Vagina (tissue), 2 donors: ENCODE measurements at places on chromosomes 4 and X.

DNA sequence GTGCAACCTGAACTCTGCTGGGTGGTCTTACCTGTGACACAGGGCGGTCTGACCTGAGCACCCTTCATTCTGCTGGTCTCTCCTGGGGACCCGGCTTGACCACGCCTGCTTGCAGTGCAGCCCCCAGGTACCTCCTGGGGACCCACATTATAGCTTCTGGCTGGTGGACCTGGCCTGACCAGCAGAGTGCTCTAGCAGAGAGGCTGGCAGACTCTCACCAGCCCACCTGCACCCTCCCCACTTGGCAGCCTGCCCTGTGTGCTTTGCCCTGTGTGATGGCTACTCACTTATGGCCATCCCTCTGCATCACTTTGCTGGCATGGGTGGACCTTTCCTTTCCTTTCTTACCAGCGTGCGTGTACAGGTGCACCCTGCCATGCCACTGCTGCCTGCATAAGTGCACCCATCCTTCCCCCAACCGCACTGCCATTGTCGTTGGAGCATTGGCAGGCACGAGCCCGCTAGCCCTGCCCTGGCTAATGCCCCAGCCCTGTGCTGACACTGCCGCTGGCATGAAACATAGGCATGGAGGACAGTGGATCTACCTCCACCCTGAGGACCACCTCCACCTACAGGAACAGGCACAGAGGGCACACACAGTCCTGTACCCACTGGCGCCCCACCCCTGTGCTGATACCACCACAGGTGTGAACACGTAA is 21.5 kb upstream of the H2AZ1 start:
- DNase-seq: no peak

GRCh38 chr4:156238171-156238570 is 284.5 kb upstream of the CTSO start:
- DNase-seq: no peak

DNA sequence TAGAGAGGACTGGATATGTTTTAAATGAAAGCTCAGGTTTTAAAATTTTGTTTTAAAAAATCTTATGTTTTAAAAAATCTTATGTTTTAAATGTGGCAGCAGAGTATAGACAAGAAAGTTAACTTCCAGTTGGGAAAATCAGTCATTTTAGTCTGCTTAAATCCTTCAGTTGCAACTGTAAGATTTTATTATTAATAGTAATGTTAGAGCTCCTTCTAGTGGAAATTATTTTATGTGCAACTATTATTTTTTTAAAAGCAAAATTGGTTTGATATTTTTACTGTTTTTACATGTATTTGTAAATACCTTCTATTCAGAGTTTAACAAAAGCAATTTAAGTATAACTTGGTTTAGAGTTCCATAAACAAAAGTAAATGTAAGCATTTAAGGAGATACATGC is 8.5 kb upstream of the NUDT6 start:
- DNase-seq: no peak

DNA sequence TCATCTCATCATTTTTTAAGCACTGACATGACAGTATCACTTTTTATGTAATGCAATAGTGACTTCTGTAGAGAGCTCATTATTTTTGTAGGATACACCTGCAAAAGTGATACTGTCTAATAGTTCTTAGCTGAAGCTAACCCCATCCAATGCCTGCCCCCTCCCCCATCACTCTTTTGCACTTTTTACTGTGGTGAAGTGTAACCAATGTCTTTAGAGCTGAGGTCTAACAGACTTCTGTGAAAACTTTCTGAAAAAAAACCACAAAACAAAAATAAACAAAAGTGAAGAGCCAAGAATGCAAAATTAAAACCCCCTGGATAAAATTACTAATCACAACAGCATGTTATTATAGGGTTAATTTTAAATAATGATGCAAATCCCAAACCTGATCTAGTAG is 301.1 kb downstream of the ANK2 start:
- DNase-seq: no peak

DNA sequence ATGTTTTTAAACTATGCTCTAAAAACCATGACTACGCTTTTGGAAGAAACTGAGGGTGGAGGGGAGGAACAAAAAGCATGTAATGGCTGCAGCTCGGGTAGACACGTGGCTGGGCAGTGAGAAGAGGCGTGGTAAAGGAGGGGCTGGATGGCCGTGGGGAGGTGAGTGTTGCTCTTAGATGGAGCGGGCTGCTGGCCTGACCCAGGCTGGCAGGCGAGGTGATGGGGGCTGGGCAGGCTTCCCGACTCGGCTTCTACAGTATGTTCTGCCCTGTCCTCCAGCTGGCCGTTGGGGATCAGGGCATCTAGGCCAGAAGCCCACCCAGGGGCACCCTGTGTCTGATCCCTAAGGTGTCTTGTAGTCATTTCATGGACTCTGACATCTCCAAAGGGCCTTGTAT is 60.7 kb downstream of the EFHC2 start:
- no peak for DNase-seq

- no peak for DNase-seq
Observed at GRCh38 chr4:24568425-24568824, 15.9 kb downstream of the DHX15 start.

DNA sequence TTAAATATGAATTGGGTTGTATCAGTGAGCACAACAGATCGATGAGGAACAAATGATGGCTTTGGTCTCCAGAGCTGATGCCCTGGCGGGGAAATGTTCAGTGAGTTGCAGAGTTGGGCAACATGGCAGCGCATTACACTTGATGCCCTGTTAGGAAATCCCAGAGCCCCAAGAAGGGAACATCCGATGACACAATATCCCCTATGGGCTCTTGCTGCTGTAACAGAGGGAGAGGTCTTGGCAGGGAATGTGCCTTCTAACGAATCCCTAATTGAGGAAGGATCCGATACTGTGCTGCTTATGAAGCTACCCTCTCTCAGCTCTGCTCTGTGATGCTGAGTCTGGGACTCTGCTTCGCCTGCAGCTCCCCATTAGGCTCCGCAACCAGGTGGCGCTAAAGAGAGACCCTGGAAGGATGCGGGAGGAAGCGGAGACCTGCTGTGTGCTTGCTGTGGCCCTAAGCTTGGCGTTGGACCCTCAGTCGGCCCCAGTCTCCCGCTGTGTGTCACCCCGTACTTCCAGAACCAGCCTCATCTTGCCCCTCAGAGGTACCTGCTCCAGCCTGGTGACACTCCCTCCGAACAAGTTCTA is 38.9 kb downstream of the PDHA1 start:
- no peak for DNase-seq

- peak; percentile 92 for DNase-seq
Observed at GRCh38 chr4:141133146-141133998, at the start of gene RNF150. Gene RNF150 (minus strand): TSS chr4:141133469.

GRCh38 chr4:5888222-5889001 is 4.5 kb downstream of the CRMP1 start:
- DNase-seq: no peak

DNA sequence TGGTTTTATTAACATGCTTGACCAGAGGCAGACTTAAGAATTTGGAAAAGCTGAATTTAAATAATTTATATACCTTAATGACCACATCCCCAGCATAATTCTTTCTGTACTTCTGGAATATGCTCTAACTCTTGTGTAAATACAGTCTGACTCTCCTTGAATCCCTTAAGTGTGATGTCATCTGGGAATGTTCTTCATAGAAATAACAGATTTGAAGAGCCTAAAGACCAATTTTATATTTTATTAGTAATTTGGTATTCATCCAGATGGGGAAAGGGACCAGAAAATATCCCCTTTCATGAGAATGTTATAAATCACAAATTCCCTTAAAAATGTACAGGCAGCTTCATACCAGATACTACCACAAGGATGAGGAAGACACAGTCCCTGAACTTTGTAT is 58.3 kb downstream of the KCNIP4 start:
- no peak for DNase-seq

- DNase-seq: no peak
Observed at GRCh38 chr4:100165809-100166208, 24.5 kb downstream of the DDIT4L start.

DNA sequence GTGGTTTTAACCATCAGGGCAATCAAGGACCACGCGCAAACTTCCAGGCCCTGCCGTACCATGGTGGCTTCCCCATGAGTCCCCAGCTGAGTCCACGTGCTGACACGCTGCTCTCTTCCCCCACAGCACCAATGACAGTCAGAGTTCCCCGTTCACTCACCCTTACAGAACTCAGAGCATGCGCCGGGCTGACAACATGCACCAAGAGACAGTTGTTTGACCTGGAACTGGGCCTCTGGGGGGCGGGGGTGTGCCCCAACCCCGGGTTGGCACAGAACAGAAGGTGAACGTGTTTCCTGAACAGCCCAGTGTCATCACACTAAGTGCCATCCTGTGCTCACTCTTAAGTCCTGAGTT is 29.4 kb downstream of the IRF2 start:
- DNase-seq: no peak

DNA sequence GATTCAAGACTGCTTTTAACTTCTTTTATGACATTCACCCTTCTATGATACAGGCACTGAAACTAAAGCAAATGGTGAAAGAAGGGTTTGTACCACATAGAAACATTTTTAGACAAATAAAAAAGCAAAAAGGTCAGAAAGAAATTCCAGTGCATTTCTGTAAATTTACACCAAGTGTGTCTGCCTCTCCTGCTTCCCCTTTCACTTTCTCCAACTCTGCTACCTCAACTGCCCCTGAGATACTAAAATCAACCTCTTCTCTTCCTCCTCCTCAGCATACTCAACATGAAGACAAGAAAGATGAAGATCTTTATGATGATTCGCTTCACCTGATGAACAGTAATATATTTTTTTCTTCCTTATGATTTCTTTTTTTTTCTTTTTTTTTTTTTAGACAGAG is 187.9 kb downstream of the LRBA start:
- DNase-seq: no peak

- no peak for DNase-seq
Observed at GRCh38 chr4:51943221-51943620, 76.9 kb downstream of the LRRC66 start.

GRCh38 chr4:110540581-110540980 is 64.6 kb downstream of the ENPEP start:
- DNase-seq: no peak

DNA sequence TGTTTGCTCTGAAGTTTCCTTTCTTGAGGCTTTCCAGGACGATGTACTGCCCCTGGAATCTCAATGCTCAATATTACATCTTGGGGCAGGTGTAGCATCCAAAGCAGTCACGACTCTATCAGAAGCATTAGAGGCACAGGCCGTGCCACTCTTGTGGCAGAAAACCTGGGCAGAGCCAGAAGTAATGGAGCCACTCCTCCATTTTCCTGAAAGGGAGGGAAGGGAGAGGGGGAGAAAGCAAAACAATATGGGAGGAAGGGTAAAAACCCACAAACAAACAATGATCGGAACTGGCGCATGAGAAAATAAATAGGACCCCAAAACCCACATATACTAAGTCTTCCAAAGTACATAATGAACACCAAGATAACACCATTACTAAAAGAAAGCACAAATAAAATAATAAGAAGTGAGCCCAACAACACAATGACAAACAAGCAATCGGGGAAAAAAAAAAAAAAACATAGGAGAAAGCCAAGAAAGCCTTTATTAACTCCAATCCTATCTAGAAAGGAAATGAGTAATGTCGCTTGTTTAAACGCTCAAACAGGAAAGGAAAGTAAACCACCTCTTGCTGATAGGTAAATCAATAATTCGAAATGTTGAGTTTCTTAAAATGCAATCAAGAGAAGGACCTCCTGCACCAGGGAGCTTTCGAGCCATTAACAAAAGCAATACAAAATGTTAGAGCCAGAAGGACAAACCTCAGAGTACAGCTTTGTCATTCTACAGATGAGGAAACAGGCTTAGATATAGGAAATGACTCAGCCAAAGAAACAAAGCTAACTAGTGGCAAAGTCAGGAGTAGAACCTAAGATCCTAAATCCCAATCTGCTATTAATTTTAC is 117.4 kb downstream of the ATRX start:
- DNase-seq: no peak

DNA sequence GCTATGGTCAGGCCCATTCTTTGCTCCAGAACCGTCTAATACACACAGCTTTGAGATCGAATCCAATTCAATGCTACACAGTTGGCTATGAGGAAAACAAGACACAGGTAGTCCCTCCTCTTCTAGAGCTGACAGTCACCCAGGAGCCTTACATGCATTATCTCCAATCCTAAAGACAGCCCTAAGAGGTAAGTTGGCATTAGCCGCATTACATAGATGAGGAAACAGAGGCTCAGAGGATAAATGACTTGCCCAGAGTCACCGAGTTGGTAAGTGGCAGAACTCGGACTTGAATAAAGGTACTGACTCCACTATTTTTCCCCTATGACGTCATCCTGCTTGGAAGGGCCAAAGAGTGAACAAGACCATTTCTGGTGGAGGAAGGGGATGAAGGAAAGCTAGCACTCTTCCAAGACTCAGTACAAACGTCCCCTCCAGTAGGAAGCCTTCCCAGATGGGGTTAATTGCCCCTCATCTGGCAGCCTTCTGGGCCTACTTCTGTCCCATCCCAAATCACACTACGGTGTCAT is 8.5 kb downstream of the IQSEC2 start:
- no peak for DNase-seq

GRCh38 chrX:48958635-48959094 is 1.3 kb upstream of the OTUD5 start:
- DNase-seq: no peak

GRCh38 chr4:73865431-73866096 is 3.6 kb upstream of the CXCL1 start:
- DNase-seq: no peak

DNA sequence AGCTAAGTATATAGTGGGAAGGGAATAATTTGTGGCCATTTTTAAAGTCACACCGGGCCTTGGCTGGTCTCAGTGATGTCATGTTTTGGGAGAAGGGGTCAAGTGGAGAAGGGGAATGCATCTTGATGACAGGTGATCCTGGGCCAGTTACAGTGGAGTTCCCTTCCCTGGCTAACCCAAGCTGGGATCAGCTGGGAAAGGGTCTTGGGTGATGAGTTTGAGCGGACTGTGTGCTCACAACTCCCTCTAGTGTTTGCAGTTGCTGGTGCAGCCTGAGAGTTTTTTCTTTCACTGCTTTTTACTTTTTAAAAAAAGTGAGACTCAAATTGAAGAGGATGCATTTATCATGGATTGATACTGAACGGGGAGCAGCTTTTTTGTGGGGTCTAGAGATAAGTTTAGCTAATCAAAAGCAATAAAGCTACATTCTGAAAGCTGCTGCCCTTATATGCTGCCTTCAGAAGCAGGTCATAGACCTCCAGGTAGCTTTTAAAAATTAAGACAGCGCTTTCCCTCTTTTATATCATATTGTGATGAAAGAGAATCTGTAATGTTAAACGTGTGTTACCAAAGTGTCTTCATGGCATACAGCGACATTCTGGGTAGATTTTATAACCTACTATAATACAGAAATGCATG is 164.7 kb downstream of the DCLK2 start:
- no peak for DNase-seq

GRCh38 chrX:16612257-16612897 is 37.6 kb upstream of the S100G start:
- DNase-seq: no peak

GRCh38 chrX:112803060-112803459 is 37.6 kb downstream of the AMOT start:
- DNase-seq: no peak
